Activated CD4-positive, alpha-beta T cell treated with anti-CD3 and anti-CD28 coated beads for 4 hours (primary cell): ENCODE measurements at places on chromosomes 16 and 17.

DNA sequence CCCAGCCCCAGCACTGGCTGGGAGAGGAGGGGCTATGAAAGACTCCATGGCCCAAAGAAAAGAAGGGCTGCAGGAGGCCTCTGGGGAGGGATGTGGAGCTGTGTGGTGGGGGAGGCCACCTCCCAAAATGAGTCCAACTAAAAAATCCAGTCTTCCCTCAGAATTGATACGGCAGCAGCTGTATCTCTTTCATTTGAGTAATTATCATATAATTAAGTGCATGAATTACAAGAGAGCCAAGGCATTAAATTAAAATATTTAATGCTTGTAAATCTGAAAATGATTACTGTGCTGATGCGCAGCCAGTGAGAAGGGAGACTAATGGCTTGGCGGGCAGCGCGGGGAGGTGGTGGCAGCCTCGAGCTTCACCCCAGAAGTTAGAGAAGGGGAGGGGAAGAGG, 192.8 kb downstream of the C16orf78 start:
- DNase-seq: no peak

DNA sequence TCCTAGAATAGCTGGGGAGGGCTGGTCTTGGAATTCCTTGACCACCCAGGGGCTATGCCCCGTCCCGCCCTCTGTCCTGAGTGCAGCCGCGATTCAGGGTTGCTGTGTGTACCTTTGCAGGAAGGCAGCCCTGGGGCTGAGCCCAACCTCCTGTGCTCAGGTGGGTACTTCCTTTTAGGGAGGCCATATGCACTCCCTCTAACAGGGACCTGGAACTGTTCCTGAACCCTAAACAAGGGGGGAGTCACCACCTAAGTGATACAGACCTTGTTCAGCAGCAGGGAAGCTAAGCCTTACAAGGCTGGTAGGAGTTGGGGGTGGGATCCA, 24.6 kb downstream of the LLGL2 start:
- no peak for DNase-seq

DNA sequence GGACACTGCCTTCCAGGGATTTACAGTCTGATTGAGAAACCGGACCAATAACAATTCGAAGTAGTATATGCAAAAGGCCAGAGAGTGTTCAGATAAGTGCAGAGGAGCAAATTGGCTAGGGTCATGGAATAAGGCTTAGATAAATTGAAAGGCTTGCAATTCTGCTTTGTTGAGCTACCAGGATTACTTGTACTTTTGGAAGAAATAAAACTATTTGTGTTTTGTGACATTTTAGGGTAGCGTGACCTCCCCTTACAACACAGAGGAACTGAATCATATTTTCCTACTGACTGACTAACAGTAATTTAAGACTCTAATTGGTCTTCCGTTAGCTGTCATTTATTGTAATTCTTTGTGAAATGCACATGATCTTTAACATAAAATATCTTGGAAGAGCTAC, 104.7 kb downstream of the PITPNC1 start:
- no peak for DNase-seq

DNA sequence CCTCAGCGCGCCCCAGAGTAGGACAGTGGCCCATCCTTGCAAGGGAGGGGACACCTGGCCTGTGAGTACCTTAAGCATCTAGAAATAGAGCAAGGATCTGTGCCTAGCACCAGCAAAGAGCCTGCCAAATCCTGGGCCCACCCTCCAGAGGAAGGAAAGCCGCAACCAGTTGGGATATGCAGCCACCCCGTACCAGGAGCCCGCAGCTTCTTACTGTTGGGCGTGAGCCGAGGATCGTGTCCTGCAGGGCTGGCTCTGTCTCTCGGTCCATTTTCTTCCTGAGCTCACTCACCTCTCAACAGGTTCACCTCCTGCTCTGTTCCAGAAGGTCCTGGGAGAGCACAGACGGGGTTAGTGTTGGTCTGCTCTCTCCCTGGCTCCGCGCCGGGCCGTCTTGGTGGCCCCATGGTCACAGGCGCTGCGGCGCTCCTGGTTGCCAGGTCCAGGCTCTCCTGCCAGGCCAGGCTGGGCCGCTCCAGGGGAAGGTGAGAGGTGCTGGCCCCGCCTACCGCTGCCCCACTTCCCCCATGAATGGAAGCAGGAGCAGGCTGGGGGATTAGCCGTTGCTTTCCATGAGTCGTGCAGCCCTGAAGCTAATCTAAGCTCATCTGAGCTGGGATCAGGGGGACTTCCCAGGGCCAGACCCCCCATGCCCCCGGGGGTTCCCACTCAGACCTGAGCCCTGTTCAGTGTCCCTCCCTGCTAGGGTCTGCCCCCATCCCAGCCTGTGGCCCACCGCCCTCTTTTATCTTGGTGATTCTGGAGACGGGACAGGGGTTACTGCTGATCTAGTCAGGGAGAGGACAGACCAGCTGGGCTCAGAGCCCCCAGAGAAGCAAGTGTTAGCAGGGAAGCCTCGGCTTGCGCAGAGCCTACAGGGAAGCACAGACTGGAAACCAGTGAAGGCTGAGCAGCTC, 12.7 kb downstream of the ENDOV start:
- no peak for DNase-seq

- no peak for DNase-seq
Observed at GRCh38 chr17:50766222-50767023, 895 bp downstream of the ANKRD40CL start.

- no peak for DNase-seq
Observed at GRCh38 chr17:2241823-2242222, 61.8 kb downstream of the SMG6 start.

- DNase-seq: no peak
Observed at GRCh38 chr16:11557801-11558200, 28.9 kb downstream of the LITAF start.

DNA sequence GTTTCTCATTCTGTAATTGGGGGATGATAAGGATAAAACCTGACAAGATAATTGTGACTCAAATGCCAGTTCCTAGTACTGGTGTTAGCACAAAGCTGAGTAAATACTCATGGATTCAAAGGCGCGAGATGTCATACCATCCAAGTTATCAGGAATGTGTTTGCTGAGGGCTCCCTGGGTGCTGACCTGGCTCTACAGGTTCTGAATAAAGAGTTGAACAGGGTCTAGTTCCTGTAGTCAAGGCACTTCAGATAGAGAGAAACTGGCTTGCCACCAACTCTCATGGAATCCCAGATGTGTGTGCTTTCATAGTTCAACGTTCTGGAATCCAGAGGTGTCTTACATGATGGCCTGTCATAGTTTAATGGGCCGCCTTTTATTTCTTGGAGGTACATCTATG, 141.6 kb downstream of the PRKCA start:
- no peak for DNase-seq

DNA sequence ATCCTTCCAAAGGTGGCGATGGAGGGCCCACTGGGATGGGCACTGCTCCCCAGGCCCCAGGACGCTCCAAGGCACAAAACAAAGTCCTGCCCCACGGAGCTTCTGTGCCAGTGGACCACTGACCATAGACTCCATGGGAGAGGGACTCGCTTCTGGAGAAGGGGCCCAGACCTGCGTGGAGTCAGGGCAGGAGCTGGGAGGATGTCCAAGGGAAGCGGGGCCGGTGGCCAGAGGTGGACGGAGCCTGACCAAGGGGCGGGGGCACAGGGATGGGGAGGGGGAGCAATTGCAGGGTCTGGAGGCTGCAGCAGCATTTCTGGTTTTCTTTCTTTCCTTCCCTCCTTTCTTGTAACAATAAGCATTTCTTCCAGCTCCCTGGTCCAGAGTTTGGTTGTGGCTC, 14.1 kb downstream of the KCNJ12 start:
- no peak for DNase-seq

- DNase-seq: peak; percentile 48
Observed at GRCh38 chr17:7883781-7884386, 4.7 kb upstream of the CHD3 start.

DNA sequence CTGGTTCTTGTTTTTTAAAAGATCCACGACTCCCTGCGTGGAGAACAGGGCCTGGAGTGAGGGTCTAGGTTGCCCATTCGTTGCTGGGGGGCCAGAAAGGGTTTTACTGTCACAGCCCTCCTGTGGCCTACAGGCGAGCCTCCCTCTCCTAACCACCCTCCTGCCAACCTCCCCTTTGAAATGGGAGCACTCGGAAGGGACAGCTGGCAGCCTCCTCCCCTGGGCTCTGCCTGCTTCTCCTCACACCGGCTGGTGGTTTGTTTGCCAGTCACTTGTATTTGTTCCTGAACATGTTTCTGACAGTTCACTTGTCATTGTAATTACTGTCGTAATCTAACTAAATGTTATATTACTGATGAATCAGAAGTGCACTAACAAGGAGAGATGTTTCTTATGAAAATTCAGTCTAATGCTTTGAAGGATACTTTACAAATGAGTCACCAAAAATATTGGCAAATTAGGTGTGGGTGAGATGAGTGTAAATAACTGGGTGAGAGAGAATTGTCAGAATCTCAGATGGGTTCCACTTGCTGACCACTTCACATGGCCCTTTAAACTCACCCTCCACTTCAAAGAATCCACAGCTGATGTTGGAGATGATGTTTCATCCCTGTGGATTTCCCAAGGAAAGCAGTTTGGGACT, 2.7 kb upstream of the SPPL2C start:
- DNase-seq: no peak

GRCh38 chr17:80119839-80120238, 18.5 kb downstream of the GAA start:
- DNase-seq: no peak

DNA sequence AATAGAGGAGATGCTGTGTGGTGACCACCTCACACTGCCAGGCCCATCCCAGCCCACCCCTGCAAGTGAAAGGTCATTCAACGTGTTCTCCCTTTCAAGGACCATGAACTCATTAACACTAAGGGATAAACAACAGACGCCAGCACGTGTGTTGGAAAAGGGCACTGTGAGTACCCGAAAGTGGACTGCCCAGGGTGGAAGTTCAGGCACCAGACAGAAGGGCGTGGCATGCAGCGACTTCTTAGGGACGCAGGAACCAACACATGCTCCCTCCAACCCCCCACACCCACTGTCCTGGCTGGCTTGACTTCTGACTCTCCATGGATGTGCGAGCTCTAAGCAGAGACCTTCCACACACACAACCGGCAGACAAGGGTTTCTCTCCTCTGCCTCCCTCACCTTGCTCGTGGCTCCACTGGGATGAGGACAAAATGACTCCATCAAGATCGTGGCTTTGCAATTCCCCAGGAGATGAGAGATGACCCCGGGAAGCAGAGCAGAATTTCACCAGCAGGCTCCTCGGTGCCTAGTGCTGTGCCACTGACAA, 11.0 kb downstream of the UBALD1 start:
- DNase-seq: no peak

- DNase-seq: no peak
Observed at GRCh38 chr17:72462814-72463213, 342.0 kb downstream of the SOX9 start.

DNA sequence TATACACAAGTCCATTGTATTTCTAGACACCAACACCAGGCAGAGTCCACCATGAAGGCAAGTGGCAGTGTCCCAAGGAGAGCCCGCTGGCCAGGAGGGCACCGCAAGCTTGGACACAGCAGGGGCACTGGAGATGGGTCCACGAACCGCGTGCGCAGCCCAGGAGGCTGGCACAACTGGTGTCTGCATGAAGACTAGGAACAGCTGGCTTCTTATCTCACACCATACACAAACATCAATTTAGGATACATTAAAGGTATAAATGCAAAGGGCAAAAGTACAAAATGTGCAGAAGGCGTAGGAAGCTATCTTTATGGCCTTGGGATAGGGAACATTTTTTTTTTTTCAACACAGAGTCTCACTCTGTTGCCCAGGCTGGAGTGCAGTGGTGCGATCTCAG, 52.4 kb downstream of the ANKRD11 start:
- no peak for DNase-seq

DNA sequence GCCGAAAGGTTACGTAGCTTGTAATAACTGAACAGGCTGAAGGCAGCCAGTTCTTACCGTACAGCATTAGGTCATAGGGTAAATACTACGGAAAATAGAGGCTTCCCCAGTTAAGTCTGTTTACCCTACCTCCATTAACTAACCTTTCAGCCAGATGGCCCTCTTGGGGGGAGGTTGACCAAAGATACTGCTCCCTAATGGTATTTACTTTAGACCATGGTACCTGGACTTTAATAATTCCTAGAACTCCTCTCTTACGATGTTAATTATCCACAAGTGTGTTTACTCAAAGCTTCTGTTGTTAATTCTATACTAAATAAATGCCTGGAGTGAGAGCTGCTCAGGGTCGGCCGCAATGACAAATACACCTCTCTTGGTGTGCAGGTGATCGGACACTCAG, 9.8 kb upstream of the ADAT1 start:
- no peak for DNase-seq

GRCh38 chr17:33142705-33143299, 150.3 kb downstream of the ASIC2 start:
- DNase-seq: no peak

DNA sequence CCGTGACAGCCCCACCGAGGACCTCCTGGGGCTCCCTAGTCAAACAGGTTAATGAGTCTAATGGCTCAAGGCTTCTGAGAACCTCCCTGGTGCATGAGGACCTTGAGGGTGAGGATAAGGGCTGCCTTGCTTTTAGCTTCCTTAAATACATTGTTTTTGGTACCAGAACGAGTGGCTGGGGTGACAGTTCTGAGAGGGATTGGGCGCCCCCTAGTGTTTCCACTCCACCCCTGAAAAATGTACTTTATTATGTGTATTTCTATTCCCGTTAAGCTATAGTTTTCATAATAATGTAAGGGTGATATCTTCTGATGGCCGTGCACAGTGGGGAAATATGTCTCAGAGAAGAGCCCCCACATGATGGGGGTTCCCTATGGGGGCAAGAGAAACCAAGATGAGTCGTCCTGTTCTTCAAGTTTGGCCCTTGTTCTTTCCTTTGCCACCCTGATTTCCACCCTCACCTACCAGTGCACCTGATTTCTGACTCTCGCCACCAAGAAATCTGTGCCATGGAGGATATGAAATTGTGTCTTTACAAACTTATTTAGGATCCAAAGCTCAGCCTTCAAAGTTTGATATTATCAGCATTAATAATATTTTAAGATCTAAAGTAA, 14.5 kb upstream of the VWA3A start:
- peak; percentile 67 for DNase-seq

DNA sequence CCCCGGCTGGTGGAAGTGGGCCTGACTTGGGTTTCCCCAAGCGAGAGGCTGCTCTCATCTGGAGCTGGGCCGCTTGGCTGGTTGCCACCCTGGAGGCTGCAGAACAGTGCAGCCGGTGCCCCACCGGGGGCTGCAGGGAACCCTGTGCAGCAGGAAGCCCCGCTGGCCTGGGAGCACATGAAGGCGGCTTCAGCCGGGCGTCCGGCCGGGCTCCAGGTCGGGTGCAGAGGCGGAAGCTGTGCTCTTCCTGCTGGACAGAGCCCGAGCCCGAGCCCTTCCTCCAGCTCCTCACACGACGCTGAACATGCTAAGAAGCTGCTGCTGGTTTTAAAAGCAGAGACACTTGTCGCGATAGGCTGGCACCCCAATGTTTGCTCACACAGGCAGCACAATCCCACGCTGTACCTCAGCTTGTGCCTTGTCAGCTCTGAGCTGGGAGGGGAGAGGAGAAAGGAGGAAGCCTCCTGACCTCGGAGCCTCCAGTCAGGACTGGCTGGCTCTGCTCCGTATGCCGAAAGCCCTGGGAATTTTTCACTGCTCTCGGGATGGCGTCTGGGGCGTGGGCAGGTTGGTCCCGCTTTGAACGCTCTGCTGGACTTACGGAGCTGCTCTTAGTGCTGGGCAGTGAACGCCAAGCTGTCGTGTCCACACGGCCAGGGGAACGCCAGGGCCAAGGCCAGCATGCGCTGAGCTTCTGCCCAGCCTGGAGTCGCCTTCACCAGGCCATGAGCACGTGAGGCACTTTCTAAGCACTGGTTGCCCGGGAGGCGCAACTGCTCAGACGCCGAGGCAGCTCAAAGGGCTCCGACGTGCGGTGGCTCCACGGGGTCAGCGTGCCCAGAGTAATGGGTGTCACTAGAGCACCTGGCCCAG, 8.8 kb downstream of the CDK5R1 start:
- DNase-seq: no peak
